Mucosa of descending colon (tissue), 3 donors: ENCODE measurements at places on chromosomes 3 and 15. TPM values are rescaled to one million over a fixed set of nuclear protein-coding genes. Genes with fewer than 3 reads are reported as not detected.

The TGM5 gene
- not detected for total RNA-seq

The MOBP gene
- 1.4 TPM for total RNA-seq

The TLR9 gene
- total RNA-seq: 0.77 TPM

The HACL1 gene
- 24.2 TPM for total RNA-seq

The XCR1 gene
- 0.13 TPM for total RNA-seq
